ENCODE measurements at places on chromosomes 3 and 15.

DNA sequence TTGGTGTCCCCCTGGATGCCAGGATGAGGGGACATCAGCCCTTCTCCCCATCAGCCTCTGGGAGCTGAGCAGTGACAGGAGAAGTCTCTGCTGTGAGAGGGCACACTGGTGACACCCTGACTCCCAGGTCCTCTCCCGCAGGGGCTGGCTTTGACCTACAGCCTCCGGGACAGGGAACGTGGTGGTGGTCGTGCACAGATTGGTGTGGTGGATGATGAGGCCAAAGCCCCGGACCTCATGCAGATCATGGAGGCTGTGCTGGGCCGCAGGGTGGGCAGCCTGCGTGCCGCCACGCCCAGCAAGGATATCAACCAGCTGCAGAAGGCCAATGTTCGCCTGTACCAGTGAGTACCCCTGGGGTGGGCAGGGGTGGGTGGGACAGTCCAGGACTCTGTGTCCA, 6.8 kb downstream of the VILL start:
- DNase-seq = no peak

DNA sequence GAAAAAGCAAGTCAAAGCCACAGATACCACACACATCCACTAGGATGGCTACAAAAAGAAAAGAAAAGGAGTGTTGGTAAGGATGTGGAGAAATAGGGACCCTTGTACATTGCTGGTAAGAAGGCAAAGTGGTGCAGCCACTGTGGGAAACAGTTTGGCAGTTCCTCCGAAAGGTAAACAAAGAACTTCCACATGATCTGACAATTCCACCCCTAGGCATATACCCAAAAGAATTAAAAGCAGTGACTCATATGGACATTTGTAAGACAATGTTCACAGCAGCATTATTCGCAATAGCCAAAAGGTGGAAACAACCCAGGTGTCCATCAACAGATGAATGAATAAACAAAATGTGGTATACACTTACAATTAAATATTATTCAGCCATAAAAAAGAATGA, 22.2 kb upstream of the GMPPB start:
- DNase-seq = no peak

GRCh38 chr3:11455956-11456355, 183.8 kb downstream of the ATG7 start:
- DNase-seq = no peak

DNA sequence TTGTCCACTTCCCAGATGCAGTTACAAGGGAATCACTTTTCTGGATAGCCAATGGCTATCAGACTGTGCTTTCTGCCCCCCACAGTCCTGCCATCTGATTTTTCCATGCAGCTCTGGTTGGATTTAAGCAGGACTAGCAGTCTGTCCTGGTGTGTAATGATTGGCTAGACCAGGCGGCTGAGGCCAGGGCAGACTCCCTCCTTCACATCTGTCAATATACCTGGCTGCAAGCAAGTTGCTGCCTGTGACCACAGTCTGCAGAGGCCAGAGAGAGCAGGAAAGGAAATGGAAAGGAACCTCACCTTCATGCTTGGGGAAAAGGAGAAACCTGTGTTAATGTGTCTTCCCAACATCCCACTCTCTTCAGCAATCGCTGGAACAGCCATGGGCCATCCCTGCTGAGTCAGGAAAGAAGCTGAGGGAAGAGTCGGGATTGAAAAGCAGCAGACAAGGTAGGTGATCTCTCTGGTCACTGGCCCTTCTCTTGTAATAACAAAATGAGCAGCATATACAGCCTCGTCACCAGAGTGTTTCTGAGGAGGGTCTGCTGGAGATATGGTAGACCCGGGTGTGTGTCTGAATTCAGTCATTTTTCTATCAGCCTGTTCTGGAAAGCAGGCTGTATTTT, 126.7 kb upstream of the PHLDB2 start:
- no peak for DNase-seq
